ENCODE measurements at places on chromosomes 2 and 18.

DNA sequence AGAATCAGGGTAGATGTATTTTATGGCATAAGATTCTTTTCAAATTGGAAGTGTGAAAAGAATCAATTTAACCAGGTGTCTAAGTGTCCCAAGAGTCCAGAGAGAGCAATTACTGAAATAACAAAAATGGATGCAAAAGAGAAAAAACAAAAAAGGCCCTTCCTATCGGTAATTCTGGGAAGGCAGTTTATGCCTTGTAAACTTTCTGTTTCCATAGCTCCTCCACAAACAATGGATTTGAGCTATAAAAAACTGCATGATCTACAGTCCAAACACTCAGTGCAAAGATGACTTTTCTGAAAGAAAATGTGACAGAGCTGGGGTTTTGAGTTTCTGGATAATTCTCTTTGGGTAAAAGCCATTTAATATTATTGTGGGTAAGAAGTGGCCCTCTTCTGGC lies 366.1 kb downstream of the EN1 start:
- no peak for DNase-seq

GRCh38 chr2:207087046-207087902 lies 78.5 kb downstream of the KLF7 start:
- no peak for DNase-seq

DNA sequence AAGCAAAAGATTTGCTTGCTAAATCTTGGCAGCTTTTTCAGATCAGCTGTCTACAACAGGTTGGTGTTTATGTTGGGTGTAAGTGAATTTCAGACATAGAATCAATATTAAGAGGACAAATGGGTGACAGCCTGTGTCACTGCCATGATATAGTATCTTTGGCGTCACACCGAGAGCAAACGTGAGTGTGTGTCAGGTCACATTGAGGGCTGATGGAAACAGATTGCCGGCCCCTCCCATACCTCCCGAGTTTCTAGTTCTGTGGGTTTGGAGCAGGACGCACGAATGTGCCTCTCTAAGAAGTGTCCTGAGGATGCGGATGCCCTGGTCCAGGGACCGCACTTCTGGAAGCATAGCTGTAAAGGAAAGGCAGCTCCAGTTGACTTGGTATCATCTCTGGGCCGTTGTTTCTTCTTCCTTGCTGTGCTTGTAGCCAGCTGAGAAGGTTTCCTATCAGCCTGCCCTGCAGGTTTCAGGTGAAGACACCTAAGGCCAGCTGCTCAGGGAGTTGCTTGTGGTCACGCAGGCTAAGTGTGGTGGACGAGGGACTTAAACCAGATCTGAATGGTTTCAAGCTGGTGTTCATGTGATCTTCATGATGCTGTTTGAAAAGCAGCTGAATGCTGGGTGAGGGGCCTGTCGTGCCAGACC lies 6.4 kb downstream of the AGAP1 start:
- no peak for DNase-seq

DNA sequence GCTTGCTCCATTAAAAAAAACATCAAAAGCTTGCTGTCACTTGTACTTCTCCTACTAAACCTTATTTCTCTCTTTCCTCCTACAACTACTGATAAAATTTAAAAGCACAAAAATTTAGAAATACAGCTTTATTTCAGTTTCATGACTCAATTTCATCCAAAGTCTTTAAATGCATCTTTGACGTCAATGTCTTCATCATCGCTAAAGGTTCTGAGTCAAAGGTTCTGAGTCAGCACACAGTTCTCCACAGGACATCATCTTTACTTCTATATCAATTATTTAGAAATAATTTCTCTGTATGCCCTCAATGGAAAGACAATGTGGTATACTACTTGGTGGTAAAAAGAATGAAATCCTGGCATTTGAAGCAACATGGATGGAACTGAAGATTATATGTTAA lies 163.9 kb upstream of the DNMT3A start:
- DNase-seq = no peak

- peak; percentile 31 for DNase-seq
Observed at GRCh38 chr2:30368258-30368657, 78.8 kb upstream of the LCLAT1 start.

DNA sequence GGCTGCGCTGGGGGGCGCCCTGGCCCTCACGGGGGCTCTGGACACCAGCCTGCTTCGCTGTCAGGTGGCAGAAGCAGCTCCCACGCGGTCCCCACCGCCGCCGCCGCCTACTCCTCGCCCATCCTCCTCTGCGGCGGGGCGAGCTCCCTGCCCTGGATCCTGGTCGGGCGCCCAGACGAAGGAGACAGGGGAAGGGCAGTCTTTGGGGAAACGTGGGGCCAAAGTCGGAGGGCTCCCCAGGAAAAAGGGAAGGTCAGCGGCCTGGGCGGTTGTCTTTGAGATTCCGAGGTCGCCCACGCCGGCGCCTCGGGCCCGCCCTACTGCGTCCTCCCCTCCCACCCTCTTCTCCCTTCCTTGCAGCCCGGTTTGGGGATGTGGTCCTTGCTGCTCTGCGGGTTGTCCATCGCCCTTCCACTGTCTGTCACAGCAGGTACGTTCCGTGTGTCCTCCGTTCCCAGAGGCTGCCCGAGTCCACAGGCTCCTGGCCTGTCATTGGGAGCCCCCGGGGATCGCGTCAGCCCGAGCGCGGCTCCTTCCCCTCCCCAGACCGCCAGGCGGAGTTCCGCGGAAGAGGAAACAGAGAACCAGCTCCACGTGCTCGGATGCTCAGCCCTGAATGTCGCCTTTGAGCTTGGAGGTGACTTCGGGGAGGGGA lies 800 bp downstream of the IL1RL2 start:
- DNase-seq = peak; percentile 69

- no peak for DNase-seq
Observed at GRCh38 chr2:216344950-216345300, 27.4 kb downstream of the MARCHF4 start.

DNA sequence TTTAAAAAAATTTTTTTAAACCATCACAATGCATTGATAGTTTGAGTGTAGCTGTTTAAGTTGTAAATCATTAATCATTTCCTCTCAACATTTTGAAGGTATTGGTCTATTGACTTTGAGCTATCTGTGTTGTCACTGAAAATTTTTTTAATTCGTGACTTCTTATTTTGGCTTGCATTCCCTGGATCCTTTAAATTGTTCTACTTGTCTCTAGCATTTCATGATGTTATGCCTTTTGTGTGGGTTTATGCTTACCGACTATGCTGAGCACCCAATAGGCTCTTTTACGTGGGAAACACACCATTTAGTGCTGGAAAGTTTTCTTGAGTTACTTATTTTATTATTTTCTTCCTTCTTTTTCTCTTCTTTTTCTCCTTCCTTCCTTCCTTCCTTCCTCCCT lies 31.2 kb upstream of the NXPH2 start:
- no peak for DNase-seq

GRCh38 chr2:233026198-233026813 lies 6.2 kb upstream of the NEU2 start:
- DNase-seq = no peak

DNA sequence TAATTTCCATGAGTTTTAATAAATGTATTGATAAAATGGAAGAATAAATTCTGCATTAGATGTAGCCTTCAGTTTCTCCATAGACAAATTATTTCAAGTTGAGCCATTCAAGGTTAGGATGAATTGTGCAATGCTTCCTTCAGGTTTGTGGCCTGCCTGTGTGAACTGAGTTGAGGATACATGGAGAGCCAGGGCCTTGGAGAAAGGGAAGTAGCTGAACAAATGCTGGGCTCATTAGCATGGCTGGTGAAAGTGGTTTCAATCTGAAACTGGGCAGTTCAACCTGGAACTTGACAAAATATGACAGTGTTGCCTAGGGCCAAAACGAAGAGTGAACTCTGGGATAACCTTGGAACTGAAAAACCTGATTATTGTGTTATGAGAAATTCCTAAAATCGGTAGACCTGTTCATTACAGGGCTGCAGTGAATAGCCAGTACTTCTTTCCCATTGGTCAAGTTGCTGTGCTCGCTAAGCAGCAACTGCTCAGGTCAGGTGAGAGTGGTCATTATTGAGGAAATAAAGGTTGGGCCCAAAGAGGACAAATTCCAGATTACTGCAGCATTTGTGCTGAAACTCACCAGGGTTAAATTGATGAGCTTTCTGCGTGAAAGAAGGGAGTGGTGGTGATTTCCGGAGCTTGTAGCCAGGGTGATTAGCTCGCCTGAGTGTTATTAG lies 12.7 kb downstream of the INPP1 start:
- no peak for DNase-seq

DNA sequence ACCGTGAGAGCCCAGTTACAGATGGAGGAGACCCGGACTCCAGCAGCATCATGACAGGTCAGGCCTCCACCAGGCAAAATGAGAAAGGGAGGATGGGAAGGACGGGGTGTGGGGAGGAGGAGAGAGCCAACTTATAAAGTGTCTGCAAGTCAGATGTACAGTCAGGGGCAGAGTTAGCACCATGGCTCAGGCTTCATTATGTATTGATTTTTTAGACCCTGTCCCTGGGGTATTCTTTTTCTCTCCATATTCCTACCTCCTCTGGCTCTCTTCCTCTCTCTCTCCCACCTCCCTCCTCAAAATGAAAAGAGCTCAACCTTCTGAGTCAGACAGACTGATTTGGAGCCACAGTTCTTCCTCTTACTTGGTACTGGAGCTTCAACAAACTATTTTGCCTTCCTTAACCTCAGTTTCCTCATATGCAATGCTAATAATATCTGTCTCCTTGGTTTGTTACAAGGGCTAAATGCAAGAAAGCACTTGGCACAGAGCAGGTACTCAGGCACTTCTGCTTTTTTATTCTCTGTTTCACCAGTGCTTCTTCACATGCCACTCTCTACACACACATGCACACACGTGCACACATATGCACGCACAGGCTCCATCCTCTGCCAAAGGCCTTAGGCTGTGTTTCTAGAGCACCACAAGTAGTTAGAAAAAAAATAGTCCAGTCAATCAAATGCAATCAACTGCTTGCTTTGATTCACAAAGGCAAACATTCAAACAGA lies 92.3 kb upstream of the PKDCC start:
- DNase-seq = no peak

DNA sequence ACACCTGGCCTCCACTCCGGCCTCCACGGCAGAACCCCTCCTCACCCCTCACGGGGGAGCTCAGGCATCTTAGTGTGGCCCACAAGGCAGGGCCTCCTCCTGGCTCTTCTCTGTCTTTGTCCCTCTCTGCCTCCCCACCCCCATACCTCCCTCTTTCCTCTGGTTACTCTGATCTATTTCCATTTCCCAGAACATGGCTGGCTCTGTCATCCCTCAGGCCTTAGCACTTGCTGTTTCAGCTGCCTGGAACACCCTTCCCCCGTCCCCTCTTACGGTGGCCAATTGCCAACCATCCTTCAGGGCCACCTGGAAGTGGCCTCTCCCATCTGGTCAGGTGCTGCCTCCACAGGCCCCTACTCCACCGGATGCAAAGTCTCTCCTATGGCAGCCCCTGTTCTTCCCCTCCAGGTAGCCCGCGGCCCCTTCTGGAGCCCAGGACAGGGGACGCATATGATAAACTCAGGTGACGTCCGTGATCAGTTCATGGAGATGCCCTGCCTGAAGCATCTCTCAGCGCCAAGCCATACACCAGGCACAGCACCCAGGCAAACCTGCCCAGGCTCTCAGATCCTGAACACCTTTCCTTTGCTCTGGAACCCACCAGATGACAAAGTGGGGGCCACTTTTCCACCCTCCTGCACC lies 3.6 kb upstream of the ECEL1 start:
- DNase-seq = no peak

GRCh38 chr2:178043266-178043665 lies 29.3 kb downstream of the PDE11A start:
- DNase-seq = no peak

- peak; percentile 19 for DNase-seq
Observed at GRCh38 chr2:1656961-1657841, 87.1 kb downstream of the PXDN start.

DNA sequence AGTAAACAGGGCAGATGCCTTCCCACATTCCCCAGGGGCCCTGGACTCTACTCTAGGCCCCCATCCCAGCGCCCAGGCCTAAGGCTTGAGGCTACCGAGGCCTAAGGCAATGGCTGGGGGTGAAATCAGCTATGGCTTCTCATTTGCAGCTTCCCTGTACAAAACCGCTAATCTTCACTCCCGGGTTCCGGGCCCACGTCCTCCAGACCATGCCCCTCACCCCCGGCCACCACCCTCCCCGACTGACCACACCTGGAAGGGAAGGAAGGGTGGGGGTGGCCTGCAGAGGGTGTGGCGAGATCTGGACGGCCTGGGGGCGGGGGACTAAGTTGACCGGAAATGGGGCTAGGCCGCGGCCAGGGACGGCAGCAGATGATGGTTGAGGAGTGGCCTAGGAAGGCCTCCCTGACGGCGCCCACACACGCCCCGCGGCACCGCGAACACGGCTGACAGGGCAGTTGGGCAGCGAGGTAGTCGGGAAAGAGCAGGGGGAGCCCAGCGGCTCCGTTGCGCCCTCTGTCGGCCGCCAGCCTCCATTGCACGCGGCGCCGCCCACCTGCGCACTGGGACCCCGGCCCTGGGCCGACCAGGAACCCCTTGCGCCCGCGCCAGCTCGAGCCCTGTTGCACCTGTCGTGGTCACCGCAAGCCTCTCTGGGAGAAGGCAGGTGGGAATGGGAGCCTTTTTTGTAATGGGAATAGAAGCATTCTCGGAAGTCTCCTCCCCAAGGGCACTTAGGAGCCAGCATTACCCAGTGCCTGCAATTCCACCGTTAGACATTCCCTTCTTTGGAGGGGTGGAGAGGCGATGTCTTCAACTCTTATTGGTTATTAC lies 117.1 kb upstream of the STPG4 start:
- DNase-seq = peak; percentile 71
